NCI-H460 (cell line): ENCODE measurements at places on chromosomes 2 and 18.

GRCh38 chr18:6729247-6730091, at the start of gene ARHGAP28:
TSS of gene ARHGAP28 (plus strand) at chr18:6729716. CDS start at chr18:6729822, 106 bp downstream.
- peak; percentile 79 for DNase-seq

DNA sequence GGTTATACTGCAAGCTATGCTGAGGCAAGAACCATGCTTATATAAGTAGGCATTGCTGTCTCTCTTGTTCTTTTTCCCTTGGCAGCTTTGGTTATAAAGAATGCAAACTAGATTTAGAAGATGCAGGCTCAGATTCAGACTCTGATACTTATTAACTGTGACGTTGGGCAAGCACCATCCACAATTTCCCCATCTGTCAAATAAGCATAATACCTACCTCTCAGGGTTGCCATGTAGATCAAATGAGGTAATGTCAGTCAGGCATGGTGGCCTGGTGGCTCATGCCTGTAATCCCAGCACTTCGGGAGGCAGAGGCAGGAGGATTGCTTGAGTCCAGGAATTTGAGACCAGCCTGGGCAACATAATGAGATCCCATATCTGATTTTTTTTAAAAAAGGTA, 21.7 kb downstream of the ITGAV start:
- no peak for DNase-seq

GRCh38 chr18:64032312-64032711, 62.4 kb downstream of the SERPINB8 start:
- DNase-seq, result no peak

DNA sequence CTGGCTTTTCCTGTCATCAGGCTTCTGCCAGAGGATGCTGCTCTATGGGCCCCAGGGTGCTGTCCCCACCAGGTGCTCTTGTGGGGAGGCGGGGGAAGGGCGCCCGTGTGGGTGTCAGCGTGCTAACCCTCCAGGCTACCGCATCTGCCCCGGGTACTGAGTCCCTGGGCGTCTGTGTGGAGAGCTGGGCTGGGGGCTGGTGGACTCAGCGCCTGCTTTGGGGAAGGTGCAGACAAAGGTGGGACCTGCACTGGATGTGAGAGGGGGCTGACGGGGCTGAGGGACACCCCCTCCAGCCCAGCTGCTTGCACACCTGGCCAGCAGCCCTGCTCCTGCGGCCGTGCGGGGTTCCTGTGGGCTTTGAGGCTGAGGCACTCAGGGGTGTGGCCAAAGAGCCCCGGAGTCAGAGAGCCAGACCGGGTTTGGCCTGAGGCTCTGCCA, 120.7 kb upstream of the PXDN start:
- no peak for DNase-seq

GRCh38 chr2:110101280-110101844, 14.3 kb downstream of the MALL start:
- DNase-seq, result peak; percentile 95

GRCh38 chr18:58125183-58125582, 81.2 kb downstream of the NEDD4L start:
- DNase-seq, result no peak

DNA sequence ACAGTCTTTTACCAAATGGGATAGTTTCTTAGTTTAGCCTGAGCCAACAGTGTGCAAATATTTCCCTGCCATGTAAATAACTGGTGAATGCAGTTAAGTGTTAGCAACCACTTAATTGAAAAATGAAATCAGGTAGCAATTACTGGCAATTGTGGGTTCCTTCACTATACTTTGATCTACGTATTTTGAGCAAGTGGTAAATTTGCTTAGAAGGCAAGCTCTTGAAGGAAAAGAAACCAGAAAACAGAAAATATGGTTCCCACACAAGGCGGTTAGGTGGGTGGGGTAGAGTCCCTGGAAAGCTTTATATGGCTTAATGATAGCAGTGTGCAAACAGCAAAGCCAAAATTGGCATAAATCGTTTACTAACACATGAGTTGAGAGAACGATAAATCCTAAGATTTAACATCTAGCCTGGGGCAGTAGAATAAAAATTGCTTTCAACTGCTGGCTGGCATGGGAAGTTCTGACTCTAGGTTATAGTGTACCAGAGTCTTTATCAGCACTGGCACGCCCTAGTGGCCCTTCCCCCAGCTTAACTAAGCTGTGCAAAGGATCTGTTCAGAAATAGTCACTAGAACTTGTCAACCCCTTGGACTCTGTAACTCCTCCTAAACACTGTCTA, 17.0 kb downstream of the SLC9A2 start:
- no peak for DNase-seq

DNA sequence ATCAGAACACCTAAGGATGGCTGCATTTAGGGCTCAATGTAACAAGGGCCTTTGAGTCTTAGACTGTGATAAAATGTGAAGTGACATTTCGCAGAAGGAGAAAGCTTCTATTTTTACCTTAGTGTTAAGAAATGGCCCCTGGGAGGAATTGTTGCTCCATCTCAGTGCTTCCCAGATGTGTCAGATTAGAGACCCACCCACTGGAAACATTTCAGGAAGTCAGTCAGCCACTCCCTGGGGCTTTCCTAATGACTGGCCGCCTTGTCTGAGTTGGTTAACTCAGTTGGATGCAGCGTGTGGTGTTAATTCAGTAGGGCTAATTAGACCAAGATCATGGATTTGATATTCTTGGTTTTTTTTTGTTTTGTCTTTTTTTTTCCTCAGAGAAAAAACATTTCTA, 355.9 kb downstream of the PIK3C3 start:
- DNase-seq, result no peak

DNA sequence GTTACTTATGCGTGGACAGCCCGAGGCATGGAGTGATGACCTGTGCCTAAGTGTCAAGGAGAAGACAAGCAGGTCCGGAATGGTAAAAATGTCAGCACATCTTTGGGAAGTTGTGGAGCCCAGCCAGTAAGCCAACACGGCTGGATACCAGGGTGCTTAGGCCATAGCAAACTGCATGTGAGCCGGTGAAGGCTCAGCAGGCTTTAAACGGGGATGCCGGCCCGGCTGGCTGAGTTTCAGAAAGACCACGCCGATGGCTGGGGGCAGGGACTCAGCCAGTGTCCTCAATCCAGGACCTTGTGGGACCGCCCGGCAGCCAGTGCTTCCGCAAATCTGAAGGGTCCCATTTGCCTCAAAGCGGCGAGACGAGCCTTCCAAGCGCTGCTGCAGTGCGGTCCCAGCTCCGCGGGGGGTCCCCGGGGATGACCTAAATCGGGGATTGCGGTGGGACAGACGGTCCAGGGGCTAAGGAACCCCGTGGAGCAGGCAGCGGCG, 946 bp upstream of the AGAP1 start:
- DNase-seq, result no peak

DNA sequence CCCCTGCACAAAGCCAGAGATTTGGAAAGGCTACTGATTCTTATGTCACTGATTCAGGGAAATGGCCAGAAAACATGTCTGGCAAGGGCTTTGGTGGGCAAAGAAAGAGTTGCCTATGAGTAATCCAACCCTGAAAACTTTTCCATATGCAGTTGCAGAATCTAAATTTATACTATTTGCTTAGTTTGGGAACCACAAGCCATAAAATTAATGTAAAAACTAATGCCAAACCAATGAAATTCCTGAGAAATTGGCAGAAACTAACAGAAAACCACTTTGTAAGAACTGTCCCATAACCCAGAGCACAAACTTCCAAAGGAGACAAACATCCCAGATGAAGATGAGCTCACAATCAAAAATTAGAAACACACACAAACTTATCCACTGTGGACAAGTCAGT, 48.8 kb downstream of the TCF4 start:
- no peak for DNase-seq

DNA sequence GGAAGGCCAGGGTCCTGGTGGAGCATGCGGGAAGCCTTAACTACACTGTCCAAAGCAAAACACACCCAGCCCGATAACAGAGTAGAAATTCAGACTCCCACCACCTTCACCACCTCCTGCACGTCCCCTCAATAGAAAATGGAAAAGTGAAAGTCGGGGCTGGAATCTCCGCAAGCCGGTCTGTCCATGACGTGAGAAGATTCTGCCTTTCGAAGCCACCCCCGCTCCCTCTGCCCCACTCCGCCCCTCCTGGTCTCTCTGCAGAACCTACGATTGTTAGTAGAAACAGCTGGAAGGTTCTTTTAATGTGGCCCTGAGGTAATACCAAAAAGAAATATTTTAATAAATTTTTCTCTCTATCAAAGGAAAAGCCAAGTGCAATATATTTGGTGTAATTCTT, 116.4 kb downstream of the GBX2 start:
- DNase-seq, result no peak

- no peak for DNase-seq
Observed at GRCh38 chr2:128421861-128422311, 103.2 kb upstream of the HS6ST1 start.

GRCh38 chr2:129606496-129607270, 372.8 kb upstream of the RAB6C start:
- no peak for DNase-seq

GRCh38 chr2:8268172-8268783, 413.6 kb upstream of the ID2 start:
- no peak for DNase-seq

GRCh38 chr2:132270255-132270654, 108.5 kb upstream of the ANKRD30BL start:
- DNase-seq, result no peak

DNA sequence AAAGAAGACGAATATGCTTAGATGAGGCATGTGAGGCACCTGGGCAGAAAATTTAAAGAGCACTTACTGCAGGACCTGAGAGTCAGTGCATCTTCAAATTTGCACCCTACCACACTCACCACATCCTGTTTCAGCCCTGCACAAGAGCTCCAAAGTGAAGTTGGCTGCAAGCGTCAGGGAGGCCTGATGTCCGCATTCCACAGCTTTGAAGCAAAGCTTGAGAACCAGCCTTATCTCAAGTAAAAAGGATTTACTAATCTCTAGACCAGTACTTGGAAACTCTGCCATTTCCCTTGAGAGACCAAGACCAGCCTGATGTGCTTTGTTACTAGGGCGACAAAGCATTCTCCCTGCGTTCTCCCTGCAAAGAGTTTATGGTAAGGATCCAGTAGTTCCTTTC, 3.4 kb upstream of the ASNSD1 start:
- no peak for DNase-seq

- no peak for DNase-seq
Observed at GRCh38 chr2:16191431-16192200, 251.3 kb downstream of the MYCN start.

GRCh38 chr2:112194482-112194881, 56.3 kb downstream of the FBLN7 start:
- DNase-seq, result no peak

DNA sequence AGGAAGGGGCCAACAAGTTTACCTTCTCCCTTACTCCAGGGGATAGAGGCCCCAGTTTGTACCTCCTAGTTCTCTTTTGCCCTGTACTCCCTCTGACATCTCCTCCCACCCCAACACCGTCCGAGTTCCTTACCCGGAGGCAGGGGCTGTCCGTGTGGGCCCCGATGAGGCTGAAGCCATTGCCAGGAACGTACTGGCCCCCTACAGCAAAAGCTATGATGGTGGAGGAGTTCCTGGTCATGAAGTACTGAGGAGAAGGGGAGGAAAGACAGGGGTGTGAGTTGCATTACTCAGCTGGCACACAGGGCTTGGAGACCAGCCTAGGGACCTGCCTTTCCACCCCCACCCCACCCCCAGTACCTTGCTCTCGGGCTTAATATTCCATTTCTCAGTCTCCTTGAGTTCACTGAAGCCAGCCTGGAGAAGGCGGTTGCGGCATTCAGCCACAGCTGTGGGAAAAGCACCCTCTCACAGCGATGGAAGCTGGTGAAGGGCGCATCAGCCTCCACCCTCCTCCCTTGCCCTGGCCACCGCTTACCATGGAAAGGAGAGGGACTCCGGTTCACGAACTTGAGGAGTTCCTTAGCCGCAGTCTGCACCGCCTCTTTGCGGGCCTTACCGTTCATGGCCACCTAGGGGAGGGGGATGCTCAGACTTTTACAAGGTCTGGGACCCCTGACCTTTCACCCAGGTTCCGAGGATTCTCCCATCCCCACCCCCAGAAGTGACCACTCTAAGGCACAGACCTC, 1.0 kb downstream of the DNPEP start:
- DNase-seq, result no peak

GRCh38 chr2:109659396-109660045, 45.4 kb downstream of the SOWAHC start:
- no peak for DNase-seq

- DNase-seq, result no peak
Observed at GRCh38 chr2:239602290-239603282, 201.8 kb upstream of the HDAC4 start.

- peak; percentile 56 for DNase-seq
Observed at GRCh38 chr2:107582487-107582886, 244.2 kb upstream of the RGPD4 start.

- DNase-seq, result no peak
Observed at GRCh38 chr2:32011485-32011960, 715 bp upstream of the MEMO1 start.

GRCh38 chr2:75503048-75503607, 57.6 kb downstream of the EVA1A start:
- no peak for DNase-seq

GRCh38 chr2:70211595-70211994, 20.8 kb upstream of the C2orf42 start:
- no peak for DNase-seq

- no peak for DNase-seq
Observed at GRCh38 chr2:241244368-241244767, 55.9 kb downstream of the ANO7 start.

DNA sequence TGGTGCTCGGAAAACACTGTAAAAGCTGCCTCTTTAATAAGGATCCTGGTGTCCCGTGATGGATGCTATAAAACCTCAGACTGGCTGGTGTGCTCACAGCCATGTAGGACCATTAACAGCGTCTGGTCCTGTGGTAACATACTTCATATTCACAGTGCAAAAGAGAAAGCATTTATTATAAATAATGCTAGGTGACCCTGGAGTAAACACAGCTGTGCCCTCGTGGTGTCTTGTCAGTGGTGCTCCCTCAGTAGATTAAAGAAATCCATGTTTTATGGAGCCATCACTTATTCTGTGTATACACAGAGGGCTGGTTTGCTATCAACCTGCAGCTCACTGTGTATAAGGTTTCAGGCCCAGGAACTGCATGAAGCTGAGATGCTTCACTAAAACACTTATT, 106.9 kb downstream of the CDK15 start:
- no peak for DNase-seq

GRCh38 chr2:36277881-36278523, 77.6 kb upstream of the CRIM1 start:
- DNase-seq, result no peak

DNA sequence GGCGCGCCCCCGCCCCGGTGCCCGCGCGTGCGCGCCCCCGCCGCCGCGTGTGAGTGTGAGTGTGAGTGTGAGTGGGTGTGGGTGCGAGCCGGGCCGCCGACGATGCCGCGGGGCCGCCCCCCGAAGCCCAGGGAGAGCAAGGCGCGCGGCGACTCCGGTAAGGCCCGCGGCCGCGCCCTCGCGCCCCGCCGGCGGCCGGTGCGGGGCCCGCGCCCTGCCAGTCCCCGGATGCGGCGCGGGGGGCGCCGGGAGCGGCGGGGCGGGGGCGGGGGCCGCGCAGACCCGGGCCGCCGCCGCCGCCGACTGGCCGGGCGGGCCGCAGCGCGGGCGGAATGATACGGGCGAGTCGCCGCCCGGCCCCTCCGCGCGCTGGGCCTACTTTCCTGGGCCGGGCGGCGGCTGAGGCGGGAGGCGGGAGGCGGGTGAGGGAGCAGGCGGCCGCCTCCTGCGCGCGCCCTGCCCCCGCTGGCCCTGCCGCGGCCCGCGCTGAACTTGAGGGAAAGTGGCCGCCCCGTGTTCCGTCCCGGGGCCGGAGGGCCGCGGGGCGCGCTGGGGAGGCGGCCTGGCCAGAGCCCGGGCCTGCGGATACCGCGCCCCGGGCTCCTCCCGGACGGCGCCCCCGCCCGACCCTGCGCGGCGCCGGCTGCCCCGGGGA, at the start of gene ZNF236:
Gene ZNF236 (plus strand): TSS at position 52 of the 655 bp plus-strand sequence. CDS start 51 bp downstream, at position 103.
- DNase-seq, result peak; percentile 56
